KBM-7 (cell line): ENCODE measurements at places on chromosomes 6 and 20.

GRCh38 chr20:37192137-37192854 is 12.9 kb upstream of the MROH8 start:
- DNase-seq: peak; percentile 91

DNA sequence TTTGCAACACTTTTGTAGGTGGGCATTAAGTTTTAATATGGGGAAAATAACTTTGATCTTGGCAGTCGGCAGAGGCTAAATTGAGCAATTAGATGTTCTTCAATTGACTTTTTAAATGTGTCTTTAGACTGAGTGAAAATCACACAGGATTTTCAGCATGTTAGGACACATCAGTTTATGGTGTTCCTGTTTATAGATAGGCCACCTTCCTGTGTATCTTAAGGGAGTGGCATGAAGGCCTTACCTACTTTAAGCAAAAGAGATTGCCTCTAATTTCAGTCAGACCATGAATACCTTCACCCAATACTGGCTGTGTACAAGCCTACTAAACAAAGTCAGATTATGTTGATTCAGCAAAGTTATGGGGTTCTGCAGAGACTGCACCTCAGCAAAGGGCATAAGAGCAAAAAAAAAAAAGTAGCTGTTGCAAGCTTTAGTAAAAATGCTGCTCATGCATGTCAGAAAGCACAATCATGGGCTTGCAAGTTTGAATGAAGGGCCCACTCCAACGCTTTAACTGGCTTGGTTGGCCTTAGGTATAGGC is 848.4 kb downstream of the PHF3 start:
- DNase-seq: no peak

- no peak for DNase-seq
Observed at GRCh38 chr20:17854307-17854903, 114.2 kb downstream of the SNX5 start.

DNA sequence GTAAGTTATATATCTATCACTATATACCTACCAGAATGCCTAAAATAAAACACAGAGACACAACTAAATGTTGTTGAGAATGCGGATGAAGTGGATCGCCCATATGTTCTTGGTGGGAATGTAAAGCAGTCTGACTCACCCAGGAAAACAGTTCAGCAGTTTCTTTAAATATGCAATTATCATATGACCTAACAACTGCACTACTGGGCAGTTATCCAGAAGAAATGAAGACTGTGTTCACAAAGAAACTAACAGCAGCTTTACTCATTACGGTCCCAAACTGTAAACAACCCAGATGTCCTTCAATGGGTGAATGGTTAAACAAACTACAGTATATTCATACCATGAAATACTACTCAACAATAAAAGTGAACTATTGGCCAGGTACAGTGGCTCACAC is 14.3 kb upstream of the ZC3H12D start:
- no peak for DNase-seq

DNA sequence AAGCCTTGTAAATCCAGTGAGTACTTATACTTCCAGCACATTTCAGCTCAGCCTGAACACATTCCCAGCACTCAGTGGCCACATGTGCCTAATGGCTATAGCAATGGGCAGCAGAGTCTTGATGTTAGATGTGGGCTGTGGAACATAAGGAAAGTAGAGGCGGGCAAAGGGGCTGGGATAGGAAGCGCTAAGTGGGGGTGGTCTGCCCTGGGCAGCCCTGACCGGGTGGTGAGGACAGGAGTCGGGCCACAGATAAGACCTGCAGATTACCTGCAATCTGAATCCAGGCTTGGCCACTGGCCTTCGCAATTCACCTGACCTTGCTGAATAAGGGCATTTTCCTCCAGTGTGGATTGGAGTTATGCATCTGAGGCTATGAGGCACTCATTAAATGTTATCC is 11.1 kb upstream of the HMGA1 start:
- no peak for DNase-seq

- DNase-seq: no peak
Observed at GRCh38 chr6:31304683-31305082, 32.8 kb upstream of the HLA-C start.

GRCh38 chr6:36187446-36187845 is 9.1 kb upstream of the BRPF3 start:
- DNase-seq: peak; percentile 25

GRCh38 chr20:34365765-34366213 is 2.7 kb downstream of the ITCH start:
- DNase-seq: peak; percentile 91
